ENCODE measurements at places on chromosomes 3 and 15.

DNA sequence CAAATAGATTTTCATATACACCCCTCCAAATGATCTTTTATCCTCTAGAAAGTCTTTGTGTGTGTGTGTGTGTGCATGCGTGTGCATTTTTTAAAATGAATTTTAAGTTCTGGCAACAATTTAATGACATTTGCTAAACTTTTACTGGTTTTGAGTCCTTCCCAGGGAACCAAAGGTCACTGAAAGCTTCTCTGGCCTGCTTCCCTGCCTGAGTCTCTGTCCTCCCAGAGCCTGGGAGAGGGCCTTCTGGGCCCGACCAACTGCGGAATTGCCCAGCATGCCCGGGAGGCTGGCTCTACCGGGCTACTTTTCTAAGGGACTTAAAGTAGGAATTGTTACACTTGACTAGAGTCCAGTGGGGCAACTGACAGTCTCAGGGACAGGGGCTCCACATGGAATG is 7.4 kb upstream of the RBPMS2 start:
- DNase-seq = no peak

DNA sequence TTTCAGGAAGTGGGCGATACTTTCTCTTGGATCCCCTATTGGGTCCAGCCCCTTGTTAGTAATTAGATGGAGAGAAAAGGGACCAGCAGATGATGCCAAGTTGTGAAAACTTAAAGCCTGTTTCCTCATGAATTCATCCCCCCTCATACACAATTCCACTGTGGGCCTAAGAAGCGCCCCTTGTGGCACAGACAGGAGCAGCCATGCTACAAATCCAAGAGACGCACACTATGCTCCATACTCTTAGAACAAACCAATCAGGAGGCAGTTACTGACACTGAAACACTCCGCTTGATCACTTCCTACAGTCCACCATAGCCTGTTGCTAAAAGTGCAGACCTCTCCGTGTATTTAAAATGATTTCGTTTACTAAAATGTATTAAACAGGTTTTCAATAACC is 111.3 kb upstream of the ARRDC4 start:
- DNase-seq = no peak

DNA sequence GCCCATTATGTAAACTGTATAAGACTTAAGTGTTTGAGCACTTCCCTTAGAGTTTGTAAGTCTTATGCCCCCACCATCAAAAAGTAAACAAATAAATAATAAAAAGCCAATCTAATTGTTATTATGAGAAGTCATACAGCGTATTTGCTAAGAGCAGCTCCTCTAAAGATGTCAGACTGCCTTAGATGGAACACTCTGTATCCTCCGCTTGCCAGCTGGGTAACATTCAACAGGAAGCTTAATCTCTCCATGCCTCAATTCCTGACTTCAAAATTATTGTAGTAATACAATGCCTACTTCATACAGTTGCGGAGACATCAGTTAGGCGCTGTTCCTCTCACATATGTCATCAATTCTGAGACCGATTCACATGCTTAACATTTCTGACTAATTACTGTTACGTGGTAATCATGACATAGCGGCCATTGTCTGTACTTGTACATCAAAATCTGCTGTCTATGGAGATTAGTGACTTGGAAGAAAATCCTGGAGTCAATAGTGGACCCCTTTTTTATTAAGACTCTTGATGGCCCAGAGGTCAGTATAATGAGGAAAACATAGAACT is 417.7 kb downstream of the LPP start:
- DNase-seq = no peak

GRCh38 chr3:171944118-171945016 is 95.0 kb upstream of the FNDC3B start:
- DNase-seq = no peak

GRCh38 chr3:168156479-168156878 is 60.8 kb upstream of the GOLIM4 start:
- DNase-seq = no peak

DNA sequence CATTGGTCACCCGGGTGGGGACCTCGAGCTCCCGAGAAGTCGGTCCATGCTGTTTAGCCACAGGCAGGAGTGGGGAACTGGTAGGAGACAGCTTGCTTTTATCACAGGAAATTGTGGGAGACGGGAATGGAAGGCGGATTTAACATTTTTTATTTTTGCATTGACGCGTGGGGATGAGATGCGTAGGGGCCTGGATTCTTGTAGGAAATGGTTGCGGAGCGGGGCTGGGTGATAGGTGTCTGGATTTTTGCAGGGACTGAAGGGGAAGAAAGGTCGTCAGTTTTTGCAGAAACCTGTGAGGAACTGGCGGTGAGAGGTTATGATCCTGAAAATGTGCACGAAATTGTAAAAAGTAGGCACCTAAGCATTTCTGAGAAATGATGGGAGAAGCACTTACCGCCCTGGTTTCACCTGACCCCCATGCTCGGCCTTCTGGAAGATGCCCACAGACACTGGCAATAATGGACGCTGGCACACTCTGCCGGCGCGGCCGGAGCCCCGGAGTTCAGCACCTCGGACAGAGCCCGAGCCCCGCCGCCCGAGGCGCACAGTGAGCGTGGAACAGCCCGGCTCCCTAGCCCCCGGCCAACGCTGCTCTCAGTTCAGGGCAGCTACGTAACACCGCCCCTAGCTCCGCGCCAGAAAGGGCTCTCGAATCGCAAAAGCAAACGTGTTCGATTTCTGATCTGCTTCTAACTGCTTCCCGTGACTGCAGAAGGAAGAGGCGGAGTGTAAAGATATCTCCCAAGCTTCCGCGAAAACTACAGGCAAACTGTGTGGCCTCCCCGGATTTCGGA is 928 bp downstream of the ANKRD34C start:
- no peak for DNase-seq

GRCh38 chr15:47289656-47290055 is 427.6 kb upstream of the SEMA6D start:
- DNase-seq = no peak

DNA sequence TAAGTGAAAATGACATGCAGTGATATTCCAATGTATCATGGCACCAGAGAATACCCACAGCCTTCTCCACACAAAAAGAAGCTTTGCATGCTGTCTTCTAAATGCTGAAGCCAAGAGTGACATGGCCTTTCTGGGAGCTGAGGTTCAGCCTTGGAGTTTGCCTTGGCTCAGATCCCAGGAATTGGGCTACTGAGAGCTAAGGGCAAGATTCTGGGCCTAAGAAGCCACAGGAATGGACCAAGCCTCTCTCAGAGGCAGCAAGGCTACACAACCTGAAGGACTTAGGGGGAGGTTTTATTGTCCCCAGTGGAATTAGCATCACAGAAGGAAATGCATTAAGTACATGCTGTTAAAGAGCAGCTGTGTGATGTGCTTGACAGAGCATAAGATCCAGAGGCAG is 1078.5 kb downstream of the TUSC7 start:
- DNase-seq = no peak

DNA sequence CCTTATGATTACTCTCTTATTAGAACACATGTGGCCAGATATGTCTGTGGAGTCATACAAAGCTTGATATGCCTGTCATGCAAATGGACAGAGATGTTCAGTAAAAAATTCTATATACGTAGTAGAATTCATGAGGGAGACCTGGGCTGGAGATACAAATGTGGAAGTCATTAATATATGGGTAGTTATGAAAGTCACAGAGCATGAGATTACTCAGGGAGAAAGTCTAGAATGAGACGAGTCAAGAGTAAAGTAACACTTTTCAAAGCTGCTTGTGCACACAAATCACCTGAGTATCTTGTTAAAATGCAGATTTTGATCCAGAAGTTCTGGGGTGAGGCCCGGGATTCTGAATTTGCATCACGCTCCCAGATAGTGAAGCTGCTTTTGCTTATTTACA is 28.4 kb downstream of the OXSM start:
- DNase-seq = no peak

DNA sequence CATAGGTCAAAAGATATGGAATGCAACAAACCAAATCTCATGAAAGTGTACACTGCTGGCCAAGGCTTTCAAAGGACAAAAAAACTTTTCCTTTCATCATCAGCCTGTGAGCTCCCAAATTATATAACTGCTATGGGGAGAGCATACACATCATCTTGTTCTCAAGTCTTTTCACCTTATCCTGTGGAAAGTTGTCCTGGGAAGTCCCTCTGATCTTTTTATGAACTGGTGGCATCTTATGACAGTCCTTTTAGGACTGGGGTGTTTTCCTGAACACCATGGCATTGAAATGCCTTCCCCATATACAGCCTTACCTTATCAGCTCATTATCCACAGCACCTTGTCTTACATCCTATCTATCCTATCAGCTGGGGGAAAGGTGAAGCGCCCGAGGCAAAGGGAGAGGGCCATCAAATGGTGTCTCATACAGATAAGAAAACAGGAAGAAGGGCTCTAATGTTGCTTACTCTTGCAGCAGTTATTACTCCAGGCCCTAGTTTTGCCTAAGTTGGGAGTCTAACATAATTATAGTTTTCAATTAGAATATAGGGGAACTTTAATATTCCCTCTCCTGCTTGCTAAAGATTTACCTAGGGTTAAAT is 61.5 kb upstream of the GOLIM4 start:
- no peak for DNase-seq

GRCh38 chr3:119861681-119862080 is 79.8 kb downstream of the NR1I2 start:
- no peak for DNase-seq

GRCh38 chr15:72196409-72197040 is 1.1 kb downstream of the GRAMD2A start:
- DNase-seq = no peak

GRCh38 chr15:29379647-29380046 is 110.0 kb upstream of the NSMCE3 start:
- DNase-seq = no peak

- DNase-seq = no peak
Observed at GRCh38 chr3:130857336-130858026, 36.4 kb upstream of the ATP2C1 start.

GRCh38 chr3:124884474-124885101 is 2.6 kb downstream of the ITGB5 start:
- no peak for DNase-seq

- DNase-seq = no peak
Observed at GRCh38 chr3:24686808-24687207, 192.2 kb upstream of the THRB start.

DNA sequence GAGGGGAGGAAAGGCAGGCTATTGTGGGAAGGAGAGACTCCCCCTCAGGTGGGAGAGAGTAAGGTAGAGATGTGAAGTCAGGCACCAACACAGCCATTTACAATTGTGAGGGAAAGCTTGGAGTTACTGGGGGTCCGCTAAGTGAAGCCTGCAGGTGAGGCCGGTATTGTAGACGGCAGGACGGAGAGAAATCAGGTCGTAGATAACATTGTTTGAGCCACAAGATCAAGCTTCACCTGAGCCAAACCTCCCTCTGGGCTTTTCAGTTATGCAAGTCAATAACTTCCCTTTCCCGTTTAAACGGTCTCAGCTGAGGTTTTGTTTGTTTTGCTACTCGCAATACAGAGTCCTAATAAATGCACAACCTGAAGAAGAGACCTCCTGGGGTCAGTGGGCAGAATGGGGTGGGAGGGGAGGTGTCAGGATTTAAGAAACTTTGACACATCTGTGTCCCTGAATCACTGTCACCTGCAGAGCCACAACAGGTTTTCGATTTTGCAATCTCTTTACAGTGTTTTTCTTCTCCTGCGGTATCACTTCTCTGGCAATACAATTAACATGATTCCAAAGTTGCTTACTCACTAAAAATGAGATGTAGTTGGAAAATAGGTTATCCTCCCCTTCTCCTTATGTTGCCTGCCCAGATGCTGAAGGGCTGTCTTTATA is 72.0 kb upstream of the GLCE start:
- no peak for DNase-seq

GRCh38 chr15:51312166-51313073 is 26.0 kb downstream of the CYP19A1 start:
- no peak for DNase-seq

GRCh38 chr3:44444437-44444836 is 33.0 kb downstream of the ZNF445 start:
- DNase-seq = no peak

GRCh38 chr3:46228260-46229242 is 13.7 kb upstream of the CCR3 start:
- DNase-seq = no peak

- DNase-seq = no peak
Observed at GRCh38 chr3:184584464-184584891, 22.9 kb downstream of the EPHB3 start.

DNA sequence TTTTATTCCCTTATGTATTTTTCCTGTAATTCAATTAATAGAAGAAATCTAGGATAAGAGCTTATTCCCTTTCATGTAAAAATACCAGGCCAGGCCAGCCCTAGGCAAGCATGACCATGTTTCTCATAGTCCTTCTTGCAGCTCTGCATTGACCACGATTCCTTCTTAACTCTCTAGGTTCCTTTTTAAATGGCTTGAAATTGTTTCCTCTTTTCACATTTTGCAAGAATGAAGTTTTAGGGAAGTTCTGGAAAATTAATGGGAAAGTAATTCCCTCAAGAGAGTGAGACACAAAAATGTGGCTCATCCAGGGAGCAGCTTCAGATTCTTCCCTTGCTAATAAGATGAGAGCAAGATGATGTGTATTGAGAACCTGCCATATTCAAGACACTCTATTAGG is 116.5 kb upstream of the FGF7 start:
- no peak for DNase-seq

DNA sequence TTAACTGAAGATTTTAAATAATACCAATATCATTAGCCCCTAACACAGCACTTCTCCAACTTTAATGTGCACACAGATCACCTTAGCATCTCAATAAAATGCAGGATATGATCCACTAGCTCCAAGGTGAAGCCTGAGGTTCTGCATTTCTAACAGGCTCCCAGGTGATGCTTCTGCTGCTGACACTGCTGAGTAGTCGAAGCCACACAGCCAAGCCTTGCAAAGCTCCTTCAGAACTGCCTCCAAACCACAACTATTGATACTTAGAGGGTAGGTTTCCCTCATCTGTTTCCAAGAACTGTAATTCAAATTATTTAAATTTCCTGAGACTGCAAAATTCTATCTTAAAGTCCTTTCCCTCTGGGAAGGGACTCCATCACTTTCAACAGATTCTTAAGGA is 3.9 kb downstream of the RIOX2 start:
- no peak for DNase-seq

DNA sequence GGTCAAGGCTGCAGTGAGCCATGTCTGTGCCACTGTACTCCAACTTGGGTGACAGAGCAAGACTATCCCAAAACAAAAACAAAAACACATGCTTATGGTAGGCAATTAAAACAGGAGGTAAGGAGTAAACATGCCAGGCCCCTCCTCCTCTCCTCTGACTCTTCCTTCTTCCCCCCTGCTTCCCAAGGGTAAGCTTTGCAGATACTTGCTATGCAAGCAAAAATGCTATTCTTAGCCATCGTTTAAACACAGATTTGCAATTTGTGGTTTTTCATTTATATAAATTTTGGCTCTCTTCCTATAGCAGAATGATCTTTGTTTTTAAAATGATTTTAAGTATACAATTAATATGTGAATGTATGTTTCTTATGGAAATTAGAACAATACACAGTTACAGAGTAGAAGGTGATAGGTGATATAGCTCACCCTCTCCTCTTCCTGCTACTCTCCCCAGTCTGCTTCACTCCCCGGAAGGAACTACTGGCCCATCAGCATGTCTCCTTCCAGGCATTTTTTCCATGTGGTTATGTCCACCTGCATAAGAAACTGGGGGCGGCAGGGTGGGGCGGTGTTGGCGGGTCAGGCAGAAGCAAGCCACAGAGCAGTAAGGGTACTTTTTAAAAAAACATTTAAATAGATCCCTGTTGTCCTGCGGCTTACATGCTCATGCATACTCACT is 42.1 kb downstream of the IGF1R start:
- DNase-seq = no peak

Data from activated CD4-positive, alpha-beta T cell treated with anti-CD3 and anti-CD28 coated beads, Interleukin-2, amount 50 U/mL, for 24 hours (primary cell).